Fibroblast of lung (primary cell): ENCODE measurements at places on chromosomes 6 and 20. TPM values are rescaled to one million over a fixed set of nuclear protein-coding genes. Genes with fewer than 3 reads are reported as not detected.

Gene UNC5CL
- total RNA-seq: 0.17 and 0.26 TPM in 2 replicates

Gene PKIB
- total RNA-seq: 0.51 and 1.3 TPM in 2 replicates

Gene FOXF2
- 29.3 and 32.9 TPM in 2 replicates for total RNA-seq

Gene OR2H1
- total RNA-seq: not detected in 2 replicates

Gene PTPRK
- total RNA-seq: 49.8 and 75.5 TPM in 2 replicates

DNA sequence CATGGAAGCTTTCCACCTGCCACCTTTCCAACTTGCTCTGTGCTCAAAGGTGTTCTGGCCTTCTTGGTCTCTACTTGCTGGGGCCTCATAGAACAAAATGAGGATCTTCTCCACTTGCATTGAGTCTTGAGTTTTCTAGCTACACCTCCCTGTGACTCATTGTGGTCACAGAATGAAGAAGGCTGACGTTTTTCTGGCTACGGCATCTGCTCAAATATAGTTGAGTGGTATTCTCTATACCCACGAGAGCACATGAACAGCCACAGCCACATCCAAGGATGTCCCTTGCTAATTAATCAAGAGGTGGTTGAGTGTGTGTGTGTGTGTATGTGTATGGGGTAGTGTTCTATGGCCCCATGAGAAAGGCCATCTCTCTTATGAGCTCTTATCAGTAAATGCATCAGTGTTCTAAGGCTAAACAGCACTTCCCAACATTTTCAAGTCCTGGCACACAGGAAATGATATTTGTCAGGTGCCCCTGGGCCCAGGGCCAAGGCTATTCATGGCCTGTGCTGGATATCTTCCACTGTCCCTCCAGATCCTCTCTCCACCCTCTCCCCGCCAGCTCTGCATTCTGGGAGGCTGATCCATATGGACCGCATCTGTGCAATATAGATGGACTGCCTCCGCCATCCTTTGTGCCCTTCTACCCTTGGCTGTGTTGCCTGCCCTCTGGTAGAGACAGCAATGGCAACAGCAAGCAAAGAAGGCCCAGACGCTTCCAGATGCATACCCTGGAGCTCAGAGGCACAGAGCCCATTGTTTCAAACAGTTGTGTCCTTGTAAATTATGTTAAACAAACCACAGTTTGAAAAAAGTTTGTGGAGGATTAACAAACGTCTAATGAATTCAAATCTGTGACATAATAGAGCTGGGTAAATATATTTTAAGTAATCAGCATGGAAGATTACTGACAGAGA is 150.2 kb downstream of the LRFN2 start:
- DNase-seq: peak; percentile 9

- peak; percentile 6 for DNase-seq
Observed at GRCh38 chr6:154768280-154768679, 35.1 kb downstream of the SCAF8 start.

DNA sequence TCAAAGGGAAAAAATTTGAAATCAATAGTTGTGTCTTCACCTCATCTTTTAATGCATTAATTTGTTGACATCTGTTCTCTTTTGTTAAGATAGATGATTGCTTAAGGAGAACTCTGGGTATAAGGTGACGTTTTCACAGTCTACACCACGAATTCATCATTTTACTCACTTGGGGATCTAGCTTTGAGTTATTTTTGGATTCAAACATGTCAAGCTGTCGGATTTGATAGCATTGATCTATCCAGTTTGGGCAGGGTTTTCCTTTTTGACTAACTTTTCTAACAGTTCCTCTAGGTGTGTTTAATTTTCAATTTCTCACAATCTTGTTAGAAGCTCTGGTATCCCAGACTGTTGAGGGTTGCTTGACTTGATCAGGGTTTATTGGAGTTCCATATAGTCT is 49.6 kb downstream of the HECA start:
- DNase-seq: no peak

- DNase-seq: no peak
Observed at GRCh38 chr6:34908194-34908593, 19.1 kb downstream of the ANKS1A start.

DNA sequence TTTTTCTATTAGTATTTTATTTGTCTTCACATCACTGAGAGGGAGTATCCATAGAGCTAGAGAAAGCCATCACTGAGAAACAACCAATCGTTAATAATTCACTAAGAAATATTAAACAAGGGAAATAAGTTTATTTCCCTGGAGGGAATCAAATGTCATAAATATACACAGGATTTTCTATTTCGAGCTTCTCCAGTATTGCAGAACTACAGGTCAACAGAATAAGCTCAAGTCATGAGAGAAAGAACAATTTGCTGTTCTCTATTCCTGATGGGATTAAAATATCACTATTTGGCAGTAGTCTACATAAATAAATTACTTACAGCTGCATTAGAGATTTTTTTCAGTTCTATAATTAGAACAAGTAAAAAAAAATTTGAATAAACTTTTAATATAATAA is 2.2 kb upstream of the FAM162B start:
- no peak for DNase-seq

- no peak for DNase-seq
Observed at GRCh38 chr20:19834783-19835182, 76.7 kb downstream of the RIN2 start.

- peak; percentile 52 for DNase-seq
Observed at GRCh38 chr6:147625946-147626345, 117.5 kb downstream of the SAMD5 start.

DNA sequence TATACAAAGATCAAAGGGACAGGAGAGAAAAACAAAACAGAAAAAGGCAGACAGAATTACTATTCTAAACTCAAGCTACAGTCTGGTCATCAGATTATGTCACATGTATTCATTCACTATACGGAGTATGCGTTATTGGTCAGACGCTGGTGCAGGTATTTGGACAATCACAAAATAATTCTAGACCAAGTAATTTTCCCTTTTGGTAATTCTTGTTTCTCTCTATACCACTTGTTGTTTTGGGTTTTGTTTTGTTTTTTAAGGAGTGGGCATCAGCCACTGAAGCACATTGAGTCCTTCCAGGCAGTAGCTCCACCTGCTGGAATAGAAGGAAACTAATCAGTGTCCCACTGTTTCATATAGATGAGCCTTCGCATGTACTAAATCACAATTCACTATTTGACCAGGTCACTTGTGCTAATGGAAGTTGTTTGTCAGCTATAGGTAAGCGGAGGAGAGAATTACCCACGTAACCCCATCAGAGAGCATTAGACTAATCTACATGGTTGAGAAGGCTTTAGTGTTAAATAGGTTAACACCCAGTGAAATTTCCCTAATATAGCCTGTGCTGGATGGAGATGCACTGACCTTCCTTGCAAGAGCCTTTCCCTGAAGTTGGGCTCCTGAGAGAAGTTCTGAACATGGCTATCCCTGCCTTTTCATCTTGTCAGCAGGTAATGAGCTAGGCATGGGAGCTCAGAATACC is 77.9 kb downstream of the TNFAIP3 start:
- peak; percentile 64 for DNase-seq

- DNase-seq: peak; percentile 48
Observed at GRCh38 chr6:14975471-14975817, 270.4 kb upstream of the JARID2 start.

DNA sequence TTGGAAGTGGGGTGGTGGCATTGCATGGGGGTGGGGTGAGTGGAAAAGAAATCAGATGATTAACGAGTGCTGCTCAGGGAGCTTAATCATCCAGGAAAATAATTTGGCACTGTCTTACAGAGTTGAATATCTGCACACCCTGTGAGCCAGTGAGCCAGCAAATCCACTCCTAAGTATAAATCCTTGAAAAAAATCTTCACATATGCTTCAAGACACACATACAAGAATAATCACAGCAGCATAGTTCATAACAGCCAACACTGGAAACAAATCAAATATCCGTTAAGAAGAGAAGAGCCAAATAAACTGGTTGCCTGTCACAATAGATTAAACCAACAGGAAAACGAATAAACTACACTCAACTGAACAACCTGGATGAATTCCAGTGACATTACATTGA is 62.8 kb downstream of the SAMD3 start:
- DNase-seq: peak; percentile 71

DNA sequence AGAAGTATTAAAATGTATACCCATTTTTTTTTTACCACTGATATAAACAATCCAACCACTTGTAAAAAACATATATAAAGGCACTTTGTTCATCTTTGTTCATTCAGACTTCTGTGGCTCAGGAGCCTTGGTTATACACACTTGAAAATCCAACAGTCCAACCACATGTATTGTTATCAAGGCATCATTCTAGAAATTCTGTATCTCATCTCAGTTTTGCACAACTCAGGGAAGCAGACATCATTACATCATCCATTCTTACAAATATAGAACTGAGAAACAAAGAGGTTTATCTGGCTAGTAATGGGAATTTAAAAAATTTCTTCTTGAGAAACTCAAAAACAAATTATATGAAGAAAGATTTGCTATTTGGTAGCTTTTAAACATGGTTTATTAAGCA is 88.1 kb downstream of the HMGCLL1 start:
- DNase-seq: no peak

DNA sequence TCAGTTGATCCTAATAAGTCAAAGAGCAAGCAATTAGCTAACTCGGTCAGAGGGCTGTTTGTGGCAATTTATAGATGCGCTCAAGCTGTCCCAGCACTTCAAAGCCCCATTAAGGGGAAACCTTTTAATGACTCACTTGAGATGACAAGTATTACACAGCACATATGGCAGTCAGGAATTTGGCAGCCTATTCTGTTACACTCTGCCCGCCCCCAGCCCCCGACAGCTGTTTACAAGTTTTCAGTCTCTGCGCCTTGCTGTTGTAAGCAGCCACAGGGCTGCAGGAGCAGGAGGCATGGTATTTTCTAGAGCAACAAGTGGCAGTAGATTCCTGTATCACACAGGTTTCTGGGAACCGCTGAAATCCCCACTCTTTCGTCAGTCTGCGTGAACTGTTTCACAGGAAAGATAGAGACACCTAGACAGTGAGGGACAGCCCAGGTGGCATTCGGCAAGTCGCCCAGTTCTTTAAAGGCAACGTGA is 263.0 kb downstream of the FOXC1 start:
- peak; percentile 68 for DNase-seq

- DNase-seq: peak; percentile 59
Observed at GRCh38 chr6:149862922-149863697, 1.0 kb downstream of the LRP11 start.

DNA sequence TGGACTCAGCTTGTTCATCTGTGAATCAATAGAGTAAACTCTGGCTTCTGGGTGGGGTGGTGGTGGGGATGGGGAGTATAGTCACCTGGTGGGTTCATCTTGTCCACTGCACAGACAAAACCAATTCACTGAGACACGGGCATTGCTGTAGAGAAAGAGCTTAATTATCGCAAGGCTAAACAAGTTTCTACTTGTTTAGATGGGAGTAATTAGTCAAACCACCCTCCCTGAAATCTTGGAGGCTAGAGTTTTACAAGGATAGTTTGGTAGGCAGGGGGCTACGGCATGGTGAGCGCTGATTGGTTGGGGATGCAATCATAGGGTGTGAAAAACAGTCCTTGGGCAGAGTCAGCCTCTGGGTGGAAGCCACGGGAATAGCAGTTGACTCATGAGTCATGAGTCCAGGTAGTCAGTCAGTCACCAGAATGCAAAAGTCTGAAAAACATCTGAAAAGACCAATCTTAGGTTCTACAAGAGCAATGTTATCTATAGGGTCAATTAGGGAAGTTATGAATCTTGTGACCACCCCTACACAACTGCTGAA is 77.8 kb downstream of the STMND1 start:
- peak; percentile 35 for DNase-seq
